Stromal cell of bone marrow (primary cell): ENCODE measurements at places on chromosomes 2 and 18.

GRCh38 chr18:31275722-31276463, 42.1 kb upstream of the DSG1 start:
- no peak for DNase-seq

DNA sequence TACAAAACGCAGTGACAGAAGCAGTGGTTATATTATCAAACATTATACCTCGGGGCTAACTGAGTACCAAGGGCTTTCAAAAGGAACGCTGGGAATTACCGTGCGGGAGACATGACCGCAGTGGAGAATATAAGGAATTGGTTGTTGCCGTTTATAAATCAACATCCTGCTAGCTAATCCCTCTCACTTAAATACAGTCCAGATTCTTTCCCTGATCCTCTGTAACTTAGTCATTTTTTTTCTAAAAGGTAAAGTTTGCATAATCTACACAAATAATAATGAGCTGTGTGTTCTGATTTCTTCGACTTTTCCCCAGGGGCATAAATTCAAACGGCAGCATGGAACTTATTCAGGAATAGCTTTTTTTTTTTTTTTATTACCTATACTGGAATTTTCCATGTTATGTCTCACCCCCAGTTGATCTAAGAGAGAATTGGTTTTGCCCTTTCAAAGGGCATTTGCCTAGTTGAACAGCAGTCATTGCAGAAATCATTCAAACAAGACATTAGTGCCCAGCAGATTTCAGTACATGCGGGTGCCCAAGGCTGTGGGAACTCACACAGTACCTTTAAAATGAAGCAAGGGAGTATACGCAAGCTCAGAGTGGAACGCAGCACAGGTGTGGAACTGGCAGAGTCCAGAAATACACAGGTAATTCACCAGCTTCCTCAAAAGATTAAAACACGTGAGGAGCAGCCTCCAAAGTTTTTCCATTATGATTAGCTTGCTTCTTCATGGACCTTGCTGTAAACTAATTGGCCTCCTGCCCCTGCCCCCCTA, 63.9 kb downstream of the SMIM21 start:
- DNase-seq: no peak

DNA sequence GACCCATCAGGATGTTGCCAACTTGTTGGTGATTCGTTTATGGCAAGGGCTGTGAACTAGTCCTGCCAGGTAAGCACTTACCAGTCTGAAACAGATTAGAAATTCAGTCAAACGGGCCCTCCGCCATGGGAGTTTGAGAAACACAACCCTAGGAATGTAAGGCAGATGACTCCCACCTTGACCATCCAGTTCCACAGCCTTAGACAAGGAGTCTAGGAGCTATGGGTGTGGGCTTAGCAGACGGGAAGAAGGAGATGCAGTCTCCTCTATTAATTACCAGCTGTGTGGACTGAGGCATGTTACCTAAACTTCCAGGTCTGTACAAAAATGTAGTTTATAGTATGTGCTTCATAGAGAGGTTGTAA, 319.4 kb upstream of the NCKAP5 start:
- DNase-seq: no peak

DNA sequence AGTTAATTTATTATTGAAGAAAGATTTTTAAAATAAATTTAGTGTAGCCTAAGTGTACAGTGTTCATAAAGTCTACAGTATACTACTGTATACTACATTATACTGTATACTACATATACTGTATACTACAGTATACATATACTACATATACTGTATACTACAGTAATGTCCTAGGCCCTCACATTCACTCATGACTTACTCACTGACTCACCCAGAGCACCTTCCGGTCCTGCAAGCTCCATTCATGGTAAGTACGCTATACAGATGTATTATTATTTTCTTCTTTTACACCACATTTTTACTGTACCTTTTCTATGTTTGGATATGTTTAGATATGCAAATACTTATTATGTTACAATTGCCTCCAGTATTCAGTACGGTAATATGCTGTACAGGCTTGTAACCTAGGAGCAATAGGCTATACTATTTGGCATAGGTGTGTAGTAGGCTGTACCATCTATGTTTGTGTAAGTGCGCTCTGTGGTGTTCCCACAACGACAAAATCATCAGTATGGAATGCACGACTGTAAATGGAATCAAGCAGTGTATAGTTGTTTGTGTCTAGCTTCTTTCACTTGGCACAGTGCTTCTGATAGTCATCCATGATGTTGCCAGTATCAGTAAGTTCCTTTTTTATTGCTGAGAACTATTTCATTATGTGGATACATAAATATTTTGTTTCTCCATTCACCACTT, 245.7 kb downstream of the MTX2 start:
- no peak for DNase-seq

DNA sequence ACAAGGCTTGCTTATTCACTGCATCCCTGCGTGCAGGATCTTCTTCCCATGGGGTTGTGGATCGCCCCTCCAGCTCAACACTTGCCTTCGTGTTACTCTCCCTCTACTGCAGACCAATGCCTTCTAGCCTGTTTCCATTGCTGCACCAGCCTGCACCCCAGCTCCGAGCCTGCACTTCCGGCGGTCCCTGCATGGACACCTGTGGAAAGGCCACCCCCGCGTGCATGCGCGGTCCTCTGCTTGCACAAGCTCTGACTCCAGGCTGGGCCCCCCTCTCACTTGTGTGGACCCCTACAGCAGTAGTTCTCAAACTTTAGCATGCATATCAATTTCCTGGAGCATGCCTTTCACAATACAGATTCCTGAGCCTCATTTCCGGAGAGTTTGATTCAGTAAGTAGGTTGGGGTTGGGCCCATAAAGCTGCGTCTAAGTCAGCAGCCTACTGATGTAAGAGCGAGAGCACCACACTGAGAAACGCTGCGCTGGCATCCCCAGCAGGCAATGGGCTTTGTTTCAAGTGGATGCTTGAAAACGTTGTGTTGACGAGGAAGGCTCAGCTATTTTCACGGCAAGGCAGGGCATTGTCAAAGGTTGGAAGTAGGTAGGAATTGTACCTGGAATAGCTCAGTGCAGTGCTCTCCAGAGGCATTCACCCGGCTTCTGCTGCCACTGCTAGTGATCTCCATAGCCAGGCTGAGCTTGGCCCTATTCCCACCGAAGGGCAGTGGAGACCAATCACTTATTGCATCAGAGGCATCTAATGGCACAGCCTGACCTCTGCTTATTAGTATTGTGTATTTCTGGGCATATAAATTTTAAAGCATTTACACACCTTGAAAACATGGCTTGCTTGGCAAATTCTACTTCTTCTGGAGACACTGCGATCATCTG, 32.6 kb downstream of the CREG2 start:
- no peak for DNase-seq

- no peak for DNase-seq
These were observed 815.5 kb downstream of the EPHA4 start for GRCh38 chr2:220756653-220757052.

DNA sequence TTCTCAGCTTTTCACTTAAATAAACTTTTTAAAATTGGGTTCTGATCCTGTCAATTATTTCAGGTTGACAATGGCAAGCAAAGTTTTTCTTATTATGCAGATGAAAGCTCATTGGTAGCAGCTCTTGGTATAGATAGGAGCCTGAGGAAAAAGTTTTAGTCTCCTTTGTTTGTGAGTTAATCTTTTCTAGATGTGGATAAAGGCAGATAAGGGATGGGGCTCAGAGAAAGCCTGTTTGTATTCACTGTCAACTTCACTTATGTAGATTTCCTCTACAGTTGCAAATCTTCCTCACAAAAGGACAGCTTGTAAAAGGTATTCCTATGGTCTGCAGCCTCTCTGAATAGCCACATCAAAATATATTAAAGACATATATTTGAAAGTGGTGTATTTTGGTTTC, 224.5 kb upstream of the SPOPL start:
- no peak for DNase-seq

- DNase-seq: no peak
These were observed 104.3 kb downstream of the VWC2L start for GRCh38 chr2:214515111-214515510.

GRCh38 chr18:43714343-43715010, 437.2 kb upstream of the SYT4 start:
- DNase-seq: no peak

GRCh38 chr2:171297956-171298355, 135.8 kb downstream of the METTL8 start:
- peak; percentile 57 for DNase-seq

GRCh38 chr2:12928775-12929401, 212.2 kb downstream of the TRIB2 start:
- DNase-seq: no peak

DNA sequence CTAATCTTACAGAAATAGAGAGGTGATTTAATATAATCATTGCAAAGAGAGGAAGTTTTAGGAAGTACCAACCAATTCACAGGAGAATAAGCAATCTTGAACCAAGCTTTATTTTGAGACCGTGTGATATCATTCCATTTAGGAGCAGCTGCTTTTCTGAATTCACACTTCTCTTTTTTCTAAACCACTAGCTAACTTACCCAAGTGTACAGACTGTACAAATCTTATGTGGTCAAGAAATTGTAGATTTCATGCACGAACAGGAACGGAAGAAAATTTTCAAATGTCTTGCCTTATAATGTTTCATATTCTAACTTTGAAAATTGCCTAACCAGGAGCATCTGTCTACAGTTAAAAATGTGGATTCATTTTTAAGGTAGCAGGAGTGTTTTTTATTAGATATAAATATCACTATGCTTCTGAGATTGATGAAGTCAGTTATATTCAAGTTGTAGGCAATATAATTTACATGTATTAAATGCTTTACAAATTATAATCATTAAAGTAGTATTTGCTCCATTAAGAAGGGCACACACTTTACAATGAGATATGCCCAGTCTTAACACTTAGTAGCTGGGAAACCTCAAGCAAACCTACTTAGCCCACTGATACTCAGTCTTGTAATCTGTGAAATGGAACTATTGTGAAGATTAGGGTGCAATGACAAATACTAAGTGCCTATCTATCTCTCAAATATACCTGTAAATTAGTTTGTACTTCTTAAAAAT, 302.2 kb upstream of the STON1 start:
- no peak for DNase-seq

GRCh38 chr2:103789381-103790095, 1027.7 kb downstream of the TMEM182 start:
- DNase-seq: no peak

GRCh38 chr2:228986961-228987360, 284.1 kb downstream of the PID1 start:
- DNase-seq: no peak

DNA sequence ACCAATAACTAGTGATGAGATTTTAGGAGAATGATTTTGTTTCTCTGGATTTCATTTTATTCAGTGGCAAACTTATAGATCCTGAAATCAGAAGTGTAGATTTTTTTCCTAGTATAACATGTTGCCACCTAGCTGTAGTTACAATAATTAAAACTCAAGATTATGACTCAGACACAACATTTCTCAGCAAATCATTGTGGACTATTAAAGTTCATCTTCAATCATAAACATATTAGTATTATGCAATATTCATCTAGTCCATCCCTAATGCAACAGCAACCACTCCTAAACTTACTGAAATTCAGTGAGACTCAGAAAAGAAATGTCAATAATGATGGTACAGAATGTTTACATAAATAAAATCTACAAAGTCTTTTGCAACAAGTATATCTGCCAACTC, 51.3 kb downstream of the USP34 start:
- no peak for DNase-seq

- no peak for DNase-seq
These were observed 85.2 kb downstream of the INO80D start for GRCh38 chr2:206000776-206001175.

GRCh38 chr2:45922577-45922988, 271.1 kb downstream of the PRKCE start:
- no peak for DNase-seq

DNA sequence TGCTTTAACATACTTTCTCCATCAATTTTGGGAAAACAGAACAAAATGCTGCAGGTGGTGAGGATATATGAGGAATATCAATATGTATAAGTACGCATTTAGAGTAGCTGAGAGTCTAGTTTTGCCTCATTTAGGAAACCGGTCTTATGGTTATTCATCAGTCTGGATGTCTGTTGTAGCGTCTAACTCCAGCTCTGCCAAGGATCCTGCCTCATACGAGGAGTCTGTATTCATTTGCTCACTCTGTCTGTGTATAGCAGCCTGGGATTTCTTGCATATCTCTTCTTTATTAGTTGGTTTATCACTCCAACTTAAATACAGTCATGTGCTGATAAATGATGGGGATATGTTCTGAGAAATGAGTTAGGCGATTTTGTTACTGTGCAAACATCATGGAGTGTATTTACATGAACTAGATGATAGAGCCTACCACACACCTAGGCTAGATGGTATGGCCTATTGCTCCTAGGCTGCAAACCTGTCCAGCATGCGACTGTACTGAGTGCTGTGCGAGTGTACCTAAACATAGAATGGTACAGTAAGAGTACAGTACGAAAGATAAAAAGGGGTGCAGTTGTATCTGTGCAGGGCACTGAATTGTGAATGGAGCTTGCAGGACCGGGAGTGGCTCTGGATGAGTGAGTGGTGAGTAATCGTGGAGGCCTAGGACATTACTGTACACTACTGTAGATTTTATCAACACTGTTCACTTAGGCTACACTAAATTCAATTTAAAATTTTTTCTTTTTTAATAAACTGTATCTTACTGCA, 148.1 kb downstream of the ZNF407 start:
- DNase-seq: peak; percentile 41

DNA sequence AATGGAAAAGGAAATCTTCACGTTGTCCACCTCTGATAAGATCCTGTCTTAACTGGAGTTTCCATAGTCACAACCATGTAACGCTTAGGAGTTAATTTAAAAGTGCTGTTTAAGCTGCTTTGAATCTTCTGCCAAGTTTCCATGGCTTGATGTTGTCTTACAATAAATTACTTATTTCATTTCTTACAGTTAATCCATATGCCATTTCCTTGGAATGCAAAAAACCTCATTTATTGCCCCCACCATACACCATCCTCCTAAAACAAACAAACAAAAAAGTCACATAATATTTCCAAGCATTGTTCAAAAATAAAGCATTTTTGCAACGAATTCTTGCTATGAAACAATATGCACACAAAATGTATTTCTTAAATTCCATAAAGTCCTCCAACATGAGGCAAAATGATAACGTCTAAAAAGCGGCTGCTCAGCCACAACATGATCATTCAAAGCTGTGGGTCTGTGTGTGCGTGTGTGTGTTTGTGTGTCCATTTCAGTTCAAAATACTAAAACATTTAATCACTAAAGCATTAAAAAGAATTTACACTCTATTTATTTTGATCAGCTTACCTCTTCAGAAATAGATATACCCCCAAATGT, 46.8 kb upstream of the PXDN start:
- DNase-seq: no peak
